Ascending aorta (tissue), 2 donors: ENCODE measurements at places on chromosomes 6 and 20.

- DNase-seq, result no peak
Measured at GRCh38 chr20:57507477-57507876, 17.5 kb downstream of the CTCFL start.

DNA sequence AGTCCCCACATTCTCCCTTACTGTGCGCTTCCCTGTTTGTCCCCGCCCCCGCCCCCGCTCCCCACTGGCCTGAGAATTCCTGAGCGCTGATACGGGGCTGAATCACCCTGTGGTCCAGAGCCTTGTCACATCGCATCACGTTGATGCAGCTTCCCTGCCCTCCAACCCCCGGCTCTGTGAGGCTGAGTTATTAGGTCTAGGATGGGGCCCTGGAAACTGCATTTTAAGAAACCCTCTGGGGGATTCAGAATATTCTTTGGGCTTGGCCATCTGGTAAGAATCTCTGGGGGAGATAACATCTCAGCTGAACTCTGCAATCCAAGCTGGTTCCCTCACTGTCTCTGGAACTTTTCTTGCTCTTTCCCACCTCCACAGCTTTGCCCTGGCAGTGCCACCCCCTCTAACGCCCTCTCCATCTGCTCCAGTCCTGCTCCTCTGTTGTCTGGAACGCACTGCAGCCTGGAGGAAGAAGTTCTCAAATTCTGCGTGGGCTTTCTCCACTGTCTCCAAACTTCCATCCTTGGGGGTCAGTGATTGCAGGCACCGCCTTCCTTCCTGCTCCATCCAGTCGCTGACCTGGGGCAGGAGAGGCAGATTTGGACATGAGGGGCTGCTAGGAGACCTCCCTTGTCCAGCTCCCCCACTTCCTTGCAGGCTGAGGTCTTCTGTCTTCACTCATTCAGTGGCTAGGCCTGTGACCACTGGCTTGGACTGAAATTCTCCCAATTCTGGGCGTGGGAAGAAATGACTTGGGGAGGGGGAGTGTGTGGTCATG is 42.6 kb downstream of the KIAA1755 start:
- DNase-seq, result peak; percentile 27

GRCh38 chr20:24497851-24498250 is 28.4 kb downstream of the SYNDIG1 start:
- no peak for DNase-seq

- DNase-seq, result no peak
Measured at GRCh38 chr6:158464483-158464882, 95.4 kb upstream of the TMEM181 start.

DNA sequence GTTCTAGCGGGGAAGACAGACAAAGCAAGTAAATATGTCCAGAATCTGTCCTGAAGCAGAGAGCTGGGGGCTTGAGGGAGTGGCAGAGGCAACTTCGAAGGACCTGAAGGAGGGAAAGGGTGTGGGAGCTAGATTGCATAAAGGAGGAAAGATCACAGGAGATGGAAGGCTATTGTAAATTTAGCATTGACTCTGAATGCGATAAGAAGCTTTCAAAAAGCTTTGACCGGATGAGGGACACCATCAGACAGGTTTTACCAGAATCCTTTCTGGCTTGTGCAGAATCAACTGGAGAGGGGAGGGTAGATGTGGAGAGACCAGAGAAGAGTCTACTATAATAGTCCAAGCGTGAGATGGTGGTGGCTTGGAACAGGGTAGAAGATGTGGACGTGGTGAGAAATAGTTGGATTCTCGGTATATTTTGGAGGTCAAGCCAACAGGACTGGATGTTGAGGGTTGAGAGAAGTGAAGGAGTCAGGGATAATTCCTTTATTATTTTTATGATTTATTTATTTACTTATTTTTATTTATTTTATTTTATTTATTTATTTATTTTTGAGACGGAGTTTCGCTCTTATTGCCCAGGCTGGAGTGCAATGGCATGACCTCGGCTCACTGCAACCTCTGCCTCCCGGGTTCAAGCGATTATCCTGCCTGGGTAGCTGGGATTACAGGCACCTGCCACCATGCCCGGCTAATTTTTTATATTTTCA is 19.9 kb upstream of the RIPOR3 start:
- DNase-seq, result no peak

GRCh38 chr6:31401403-31401802 is 2.0 kb upstream of the MICA start:
- peak; percentile 81 for DNase-seq

- no peak for DNase-seq
Measured at GRCh38 chr20:957544-957943, 41.4 kb upstream of the ANGPT4 start.

DNA sequence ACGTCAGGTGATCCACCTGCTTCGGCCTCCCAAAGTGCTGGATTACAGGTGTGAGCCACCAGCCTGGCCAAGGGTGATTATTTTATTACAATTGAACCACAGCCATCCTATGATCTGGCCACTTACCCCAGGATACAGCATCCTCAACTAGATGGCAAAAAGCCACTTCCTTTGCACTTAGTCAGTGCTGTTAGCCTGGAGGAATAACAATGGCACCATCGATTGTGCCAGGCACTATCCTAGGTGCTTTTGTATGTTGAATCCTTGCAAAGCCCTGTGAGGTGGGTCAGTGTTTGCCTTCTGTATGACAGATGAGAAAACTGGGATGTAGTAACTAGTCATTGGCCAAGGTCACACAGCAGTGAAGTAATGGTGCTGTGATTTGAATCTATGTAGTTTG is 11.2 kb upstream of the TTPAL start:
- DNase-seq, result no peak

GRCh38 chr6:97032955-97033354 is 108.4 kb downstream of the KLHL32 start:
- no peak for DNase-seq

- DNase-seq, result no peak
Measured at GRCh38 chr6:5636210-5637030, 370.3 kb downstream of the NRN1 start.

DNA sequence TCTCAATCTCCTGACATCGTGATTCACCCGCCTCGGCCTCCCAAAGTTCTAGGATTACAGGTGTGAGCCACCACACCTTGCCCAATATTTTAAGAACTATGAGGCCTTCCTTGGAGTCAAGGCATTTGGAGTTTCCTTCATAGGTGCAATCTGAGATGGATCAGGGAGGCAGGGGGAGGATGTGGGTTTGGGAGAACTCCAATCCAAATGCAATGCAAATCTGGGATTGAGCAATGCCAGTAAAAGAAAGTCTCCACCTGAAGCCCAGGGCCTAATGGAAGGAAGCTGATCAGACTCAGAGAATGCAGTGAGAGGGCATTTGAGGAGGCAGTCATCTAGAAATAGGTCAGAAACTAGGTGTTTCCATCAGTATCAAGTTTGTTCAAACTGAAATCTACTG is 21.2 kb downstream of the RSPH3 start:
- no peak for DNase-seq

DNA sequence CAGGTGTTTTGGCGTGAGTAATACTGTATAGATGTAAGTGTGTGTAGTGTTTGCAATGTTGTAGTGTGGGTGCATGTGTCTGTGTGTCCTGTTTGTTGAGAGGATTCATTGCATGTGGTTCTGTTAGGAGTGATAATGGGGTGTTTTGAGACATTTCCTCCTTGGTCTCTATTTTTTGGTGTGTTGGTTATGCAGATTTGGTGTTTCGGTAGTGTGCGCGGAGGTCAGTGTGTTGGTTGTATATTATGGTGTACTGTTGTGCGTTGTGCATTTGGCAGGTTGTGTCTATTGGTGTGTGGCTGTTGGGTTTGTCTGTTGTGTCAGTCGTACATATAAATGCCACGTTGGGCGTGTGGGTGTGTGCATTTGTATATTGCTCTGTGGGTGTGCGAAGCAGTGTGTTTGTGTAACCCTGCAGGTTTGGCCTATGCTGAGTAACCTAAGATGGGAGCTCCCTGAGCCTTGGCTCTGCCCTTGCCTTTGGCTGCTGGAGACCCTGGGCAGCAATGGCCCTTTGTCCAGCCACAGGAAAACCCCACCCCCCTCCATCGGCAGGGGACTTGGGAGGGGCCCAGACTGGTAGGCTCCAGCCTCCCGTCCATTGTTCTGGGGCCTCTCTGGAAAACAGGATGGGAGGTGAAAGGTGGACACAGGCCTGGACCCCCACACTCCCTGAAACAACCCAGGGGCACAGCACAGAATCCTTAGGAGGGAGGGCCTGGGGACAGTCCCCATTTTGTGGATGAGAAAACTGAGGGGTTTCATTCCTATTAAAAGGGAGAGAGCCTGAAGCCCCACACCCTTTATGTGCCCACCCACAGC is 10.3 kb upstream of the ID1 start:
- DNase-seq, result no peak

DNA sequence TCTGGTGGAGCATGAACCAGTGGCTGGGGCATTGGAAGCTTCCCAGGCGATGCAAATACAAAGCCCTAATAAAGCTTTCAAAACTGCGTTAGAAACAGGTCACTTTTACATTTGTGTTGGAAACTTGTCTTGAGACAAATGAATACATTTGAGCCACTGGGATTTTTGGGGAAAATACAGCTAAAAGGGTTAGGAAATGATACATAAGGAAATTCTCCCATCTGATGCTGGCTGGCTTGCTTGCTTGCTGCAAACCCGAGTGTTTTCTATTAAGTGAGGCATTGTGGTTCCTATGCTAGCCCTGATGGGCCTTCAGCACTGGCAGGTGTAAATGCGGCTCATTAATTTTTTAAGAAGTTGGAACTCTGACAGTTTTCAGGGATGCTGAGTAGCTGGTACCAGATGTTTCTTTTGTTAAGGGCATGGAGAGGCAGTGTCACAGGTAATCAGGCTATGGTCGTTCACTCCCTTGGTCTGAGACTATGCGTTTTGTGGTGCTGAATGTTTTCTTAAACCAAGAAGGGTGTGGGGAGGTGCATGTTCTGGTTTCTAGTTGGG is 35.2 kb downstream of the RREB1 start:
- DNase-seq, result no peak

- no peak for DNase-seq
Measured at GRCh38 chr20:32467506-32468312, 109.6 kb downstream of the ASXL1 start.

DNA sequence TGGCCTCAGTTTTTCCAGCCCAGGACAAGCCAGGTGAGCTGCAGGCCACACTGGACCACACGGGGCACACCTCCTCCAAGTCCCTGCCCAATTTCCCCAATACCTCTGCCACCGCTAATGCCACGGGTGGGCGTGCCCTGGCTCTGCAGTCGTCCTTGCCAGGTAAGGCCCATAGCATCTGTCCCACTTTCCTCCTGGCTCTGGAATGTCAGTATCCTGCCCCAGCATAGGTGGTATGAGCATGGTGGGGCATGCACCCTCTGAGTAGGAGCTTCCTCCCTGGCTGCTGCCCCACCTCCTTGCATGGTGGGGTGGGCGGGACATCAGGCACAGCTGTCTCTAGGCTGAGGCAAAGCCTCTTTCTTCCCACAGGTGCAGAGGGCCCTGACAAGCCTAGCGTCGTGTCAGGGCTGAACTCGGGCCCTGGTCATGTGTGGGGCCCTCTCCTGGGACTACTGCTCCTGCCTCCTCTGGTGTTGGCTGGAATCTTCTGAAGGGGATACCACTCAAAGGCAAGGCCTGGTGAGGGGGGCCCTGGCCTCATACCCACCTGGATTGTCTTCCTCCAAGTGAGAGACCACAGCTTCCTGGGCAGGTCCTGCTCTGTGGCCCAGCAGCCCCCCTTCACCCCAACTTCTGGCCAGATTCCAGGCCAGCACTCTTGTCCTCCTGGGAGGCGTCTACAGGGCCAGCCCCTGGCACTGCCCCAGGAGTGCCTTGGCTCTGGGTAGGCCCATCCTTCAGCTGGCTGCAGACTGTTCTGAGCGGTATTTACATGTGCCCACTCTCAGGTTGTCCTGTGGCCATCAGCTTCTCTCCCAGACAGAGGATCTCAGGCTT is 9.1 kb downstream of the PI16 start:
- DNase-seq, result no peak

DNA sequence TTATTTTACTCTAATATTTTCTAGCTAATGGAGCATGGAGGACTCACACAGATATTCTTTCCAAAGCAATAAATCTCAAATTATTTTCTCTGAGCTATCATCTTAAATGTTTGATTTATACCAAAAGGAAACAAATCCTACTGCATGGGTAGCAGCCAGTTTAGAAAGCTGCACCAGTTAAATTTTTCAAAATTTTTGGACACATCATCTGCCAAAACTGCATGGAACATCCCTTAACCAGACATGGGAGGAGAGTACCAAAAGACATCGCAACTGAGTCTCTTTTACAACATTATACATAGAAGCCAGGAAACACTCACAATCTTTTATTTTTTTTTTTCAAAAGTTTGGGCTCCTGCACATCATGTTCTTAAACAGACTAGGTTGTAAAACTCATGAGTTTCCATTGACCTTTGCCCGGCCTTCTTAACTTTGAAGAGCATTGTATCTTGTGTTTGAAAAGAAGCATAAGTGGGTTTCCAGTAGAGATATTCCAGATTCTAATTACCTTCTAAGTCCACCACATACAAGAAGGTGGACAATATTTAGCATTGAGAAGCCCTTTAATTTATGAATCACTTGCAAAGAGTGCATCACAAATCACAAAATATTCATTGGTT is 87.7 kb upstream of the HMGCLL1 start:
- no peak for DNase-seq

DNA sequence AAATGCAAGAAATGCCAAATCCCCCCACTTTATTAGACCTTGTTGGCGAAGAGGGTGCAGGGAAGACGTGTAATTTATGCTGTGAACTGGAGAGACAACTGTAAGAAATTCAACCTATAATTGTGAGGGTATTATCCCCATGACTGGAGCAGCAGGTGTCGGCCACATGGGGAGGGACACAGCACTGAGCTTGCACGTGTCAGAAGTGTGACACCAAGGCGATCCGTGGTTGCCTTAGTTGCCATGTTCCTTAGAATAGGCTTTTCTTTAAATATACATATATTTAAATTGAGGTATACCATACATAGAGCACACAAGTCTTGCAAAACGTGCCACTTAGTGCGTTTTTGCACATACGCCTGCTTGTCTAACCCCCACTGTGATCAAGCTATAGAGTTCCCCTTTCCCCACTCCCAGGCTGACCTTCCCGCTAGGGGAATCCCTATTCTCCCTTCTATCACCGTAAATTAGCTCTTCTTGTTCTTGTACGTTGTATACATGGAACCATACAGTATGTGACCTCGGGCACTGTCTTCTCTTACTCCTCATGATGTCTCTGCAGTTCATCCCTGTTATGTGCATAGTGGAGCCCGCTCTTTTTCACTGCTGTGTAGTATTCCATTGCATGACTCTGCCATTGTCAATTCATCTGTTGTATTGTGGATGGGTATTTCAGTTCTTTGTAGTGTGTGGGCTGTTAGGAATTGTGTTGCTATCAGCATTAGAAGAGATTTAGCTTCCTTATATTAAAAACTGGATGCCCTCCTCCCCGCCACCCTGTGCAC is 81.6 kb upstream of the PMEPA1 start:
- DNase-seq, result no peak

DNA sequence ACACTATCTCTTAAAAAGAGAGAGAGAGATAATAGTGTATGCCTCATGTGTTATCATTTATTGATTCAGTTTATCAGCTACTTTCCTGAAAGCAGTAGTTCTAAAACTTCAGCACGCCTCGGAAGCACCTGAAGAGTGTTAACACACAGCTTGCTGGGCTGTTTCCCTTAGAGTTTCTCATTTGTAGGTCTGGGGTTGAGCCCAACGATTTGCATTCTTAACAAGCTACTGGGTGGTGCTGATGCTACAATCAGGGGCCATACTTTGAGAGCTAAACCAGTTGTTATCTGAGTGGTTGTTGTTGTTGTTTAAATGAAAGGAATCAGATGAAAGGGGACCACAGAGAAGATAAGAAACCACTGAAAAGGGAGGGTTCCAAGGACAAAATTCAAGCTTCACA is 32.6 kb downstream of the SIM1 start:
- DNase-seq, result no peak
